K562 (cell line): ENCODE measurements at places on chromosomes 7 and 10.

- DNase-seq = no peak
Measured at GRCh38 chr7:27611059-27611458, 51.6 kb downstream of the HIBADH start.

- no peak for DNase-seq
Measured at GRCh38 chr10:6579183-6579903, 733 bp downstream of the PRKCQ start.

DNA sequence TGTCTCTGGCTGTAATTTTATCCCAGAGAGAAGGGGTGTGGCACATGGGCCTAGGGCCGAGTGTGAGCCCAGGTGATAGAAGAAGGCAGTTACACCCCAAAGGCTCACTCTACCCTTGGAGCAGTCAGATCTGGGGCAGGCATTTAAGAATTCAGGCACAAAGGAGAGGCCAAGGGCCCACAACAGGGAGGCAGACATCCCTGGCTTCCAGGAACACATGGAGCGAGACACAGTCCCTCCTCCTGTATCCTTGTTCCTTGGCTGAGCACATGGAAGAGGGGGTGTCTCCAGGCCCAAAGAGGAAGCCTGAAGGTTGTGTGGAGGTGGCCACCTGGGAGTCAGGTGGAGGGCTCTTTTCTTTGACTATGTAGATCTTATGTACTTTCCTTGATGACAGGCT, 286.2 kb downstream of the RPS24 start:
- no peak for DNase-seq

- DNase-seq = no peak
Measured at GRCh38 chr7:45105588-45106188, 5.8 kb downstream of the TBRG4 start.

DNA sequence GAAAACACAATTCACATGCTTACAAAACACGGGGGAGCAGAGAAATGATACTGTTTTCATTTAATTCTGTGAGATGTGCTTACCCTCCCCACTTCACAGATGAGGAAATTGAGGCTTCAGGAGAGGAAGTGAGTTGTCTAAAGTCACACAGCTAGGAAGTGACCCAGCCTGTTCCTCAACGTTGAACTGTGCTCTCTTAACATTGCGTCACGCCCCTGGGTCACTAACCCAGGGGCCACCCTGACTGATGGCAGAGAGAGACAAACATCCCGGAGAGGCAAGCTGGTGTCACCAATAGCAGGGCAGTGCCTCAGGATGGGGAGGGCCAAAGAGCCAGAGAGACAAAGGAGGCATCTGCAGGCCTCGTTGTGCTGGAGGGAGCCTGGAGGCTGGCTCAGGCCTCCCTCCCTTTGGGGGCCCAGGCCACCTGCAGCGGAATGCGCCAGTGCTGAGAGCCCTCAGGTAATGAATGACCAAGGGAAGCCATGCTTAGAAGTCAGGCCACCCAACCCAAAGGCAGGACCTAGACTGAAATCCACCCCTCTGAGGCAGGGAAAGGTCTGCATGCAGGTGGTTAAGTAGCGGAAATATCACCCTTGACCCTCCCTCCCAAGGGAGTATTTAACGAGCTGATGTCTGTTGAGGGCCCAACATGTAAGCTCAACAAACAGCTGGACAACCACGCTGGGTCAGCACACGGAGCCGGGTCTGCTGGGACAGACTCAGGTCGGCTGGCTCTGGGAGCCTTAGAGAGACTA, 81.3 kb downstream of the C10orf105 start:
- peak; percentile 75 for DNase-seq

DNA sequence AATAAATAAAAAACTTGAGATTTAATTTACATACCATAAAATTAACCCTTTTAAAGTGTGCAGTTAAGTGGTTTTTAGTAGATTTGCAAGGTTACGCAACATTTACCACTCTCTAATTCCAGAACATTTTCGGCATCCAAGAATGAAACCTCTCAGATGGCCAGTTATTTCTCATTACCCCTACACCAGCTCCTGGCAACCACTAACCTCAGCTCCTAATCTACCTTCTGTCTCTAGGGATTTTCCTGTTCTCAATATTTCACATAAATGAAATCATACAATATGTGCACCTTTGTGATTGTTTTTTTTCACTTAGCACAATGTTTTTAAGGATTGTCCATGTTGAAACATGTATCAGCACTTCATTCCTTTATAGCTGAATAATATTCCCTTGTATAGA, 45.1 kb downstream of the INPP5F start:
- no peak for DNase-seq

DNA sequence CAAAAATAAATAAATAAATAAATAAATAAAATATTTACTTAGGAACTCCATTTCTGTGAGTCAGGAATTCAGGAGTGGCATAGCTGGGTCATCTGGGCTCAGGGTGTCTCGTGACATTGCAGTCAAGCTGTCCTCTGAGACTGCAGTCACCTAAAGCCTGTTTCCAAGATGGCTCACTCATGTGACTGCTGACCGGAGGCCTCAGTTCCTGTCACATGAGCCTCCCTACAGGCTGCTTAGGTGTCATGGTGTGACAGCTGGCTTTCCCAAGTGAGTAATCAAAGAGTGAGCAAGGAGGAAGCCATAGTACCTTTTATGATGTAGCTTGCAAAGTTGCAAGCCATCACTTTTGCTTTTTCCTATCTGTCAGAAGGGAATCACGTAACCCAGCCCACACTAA, 128.6 kb upstream of the KCTD7 start:
- peak; percentile 15 for DNase-seq

DNA sequence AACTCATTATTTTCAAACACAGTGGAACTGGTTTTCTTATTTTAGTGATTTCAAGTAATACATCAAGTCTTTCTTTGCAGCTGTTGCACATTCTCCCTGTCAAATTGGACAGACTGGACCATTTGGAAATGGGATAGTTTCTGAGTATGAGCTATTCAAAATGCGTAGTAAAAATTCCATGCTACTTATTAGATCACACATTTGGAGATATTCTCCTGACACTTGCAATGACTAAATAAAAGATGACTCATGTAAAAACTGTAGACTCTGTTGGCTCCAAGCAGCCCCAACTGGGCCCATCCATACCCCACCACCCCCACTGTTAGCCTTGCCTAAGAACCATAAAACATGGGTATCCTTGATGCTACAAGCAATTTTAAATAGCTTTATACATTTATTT, 25.9 kb upstream of the BICC1 start:
- DNase-seq = no peak

- no peak for DNase-seq
Measured at GRCh38 chr7:20783125-20783699, 3.5 kb downstream of the SP8 start.

- no peak for DNase-seq
Measured at GRCh38 chr10:84302223-84302622, 26.2 kb upstream of the CCSER2 start.

GRCh38 chr7:147245274-147245673, 1128.7 kb downstream of the CNTNAP2 start:
- peak; percentile 56 for DNase-seq

DNA sequence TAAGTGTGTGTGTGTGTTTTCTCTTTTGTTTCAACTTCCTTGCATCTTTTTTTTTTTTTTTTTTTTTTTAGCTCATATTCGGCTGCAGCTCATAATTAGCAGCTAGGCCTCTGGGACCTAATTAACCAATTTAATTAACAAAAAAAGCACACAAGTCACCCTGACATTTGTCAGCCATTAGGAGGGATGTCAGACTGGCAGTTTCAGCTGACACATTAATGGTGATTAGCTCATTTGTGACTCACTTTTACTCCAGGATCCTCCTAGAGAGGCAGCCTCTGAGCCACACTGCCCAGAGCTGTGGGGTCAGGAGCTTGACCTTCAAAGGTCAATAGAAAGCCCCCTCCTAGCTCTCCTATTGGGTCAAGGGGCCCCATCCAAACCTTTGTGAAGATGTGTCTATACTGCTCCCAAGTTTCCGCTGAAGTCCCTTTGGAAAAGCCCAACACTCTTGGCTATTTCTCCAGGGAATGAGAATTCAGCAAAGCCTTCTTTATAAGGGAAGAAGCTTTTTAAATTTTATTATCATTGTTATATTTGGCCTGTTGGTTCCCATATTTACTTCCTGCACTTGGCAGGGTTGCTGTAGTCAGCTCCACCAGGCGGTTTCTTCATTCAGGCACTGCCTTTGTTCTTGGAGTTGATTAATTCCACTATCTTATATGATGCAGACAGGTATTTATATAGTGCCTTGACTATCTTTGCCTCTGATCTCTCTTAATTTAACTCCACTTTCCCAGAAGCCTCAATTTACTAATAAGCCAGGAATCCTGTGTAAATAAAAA, 109.5 kb upstream of the HABP2 start:
- DNase-seq = no peak

- DNase-seq = peak; percentile 84
Measured at GRCh38 chr10:112140110-112140970, 43.2 kb downstream of the GPAM start.
